ENCODE measurements at places on chromosomes 3 and 15. TPM values are rescaled to one million over a fixed set of nuclear protein-coding genes. Genes with fewer than 3 reads are reported as not detected.
A peak's percentile ranks its signal among the peaks of the same experiment; 100 is the strongest.

Gene CTXN2
- total RNA-seq, result not detected

Gene ARNT2
- 16.8 TPM for total RNA-seq

Gene AHSG
- not detected for total RNA-seq

Gene DNAH12
- not detected for total RNA-seq

Gene CIB2
- total RNA-seq, result 3.8 TPM

Gene CRABP1
- not detected for total RNA-seq

Gene ROPN1
- total RNA-seq, result not detected

DNA sequence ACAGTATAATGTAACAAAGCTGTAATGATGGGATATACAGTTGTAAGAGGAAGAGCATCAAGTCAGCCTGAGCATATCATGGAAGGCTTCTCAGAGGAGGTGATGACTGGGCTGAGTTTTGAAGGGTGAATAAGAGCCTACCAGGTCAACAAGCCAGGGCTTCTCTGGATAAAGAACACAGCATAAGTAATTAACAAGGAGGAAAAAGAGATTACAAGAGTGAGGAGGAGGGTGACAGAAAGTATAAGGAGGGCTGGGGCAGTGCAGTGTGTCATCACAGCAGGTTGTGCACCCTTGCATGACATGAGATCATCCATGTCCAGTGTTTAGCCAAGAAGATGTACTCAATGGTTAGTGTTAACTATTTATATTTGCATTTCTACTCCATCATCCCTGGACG is 16.9 kb upstream of the SPATA12 start:
- H3K36me3 ChIP-seq, result no peaks in the 10 kb centered on the region
- no peaks in the 10 kb centered on the region for H3K27me3 ChIP-seq
- no peaks in the 10 kb centered on the region for H3K4me1 ChIP-seq

DNA sequence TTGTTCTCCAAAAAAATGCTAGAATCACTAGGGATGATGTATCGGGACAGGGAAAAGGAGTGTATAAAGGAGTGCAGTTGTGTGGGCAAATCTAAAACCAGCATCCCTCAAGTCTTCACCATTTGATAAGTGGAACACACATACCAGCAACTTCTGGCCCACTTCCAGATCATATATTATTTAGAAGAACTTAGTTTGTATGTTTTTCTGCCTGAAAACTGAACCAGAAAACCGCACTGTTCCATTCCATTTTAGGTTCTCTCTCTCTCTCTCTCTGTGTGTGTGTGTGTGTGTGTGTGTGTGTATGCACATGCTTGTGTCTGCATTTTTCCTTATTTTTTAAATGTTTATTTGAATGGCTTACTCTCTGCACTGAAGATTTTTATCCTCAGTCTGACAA is 93.5 kb downstream of the SERPINI1 start:
- no peak overlapping the region for H3K27ac ChIP-seq
- no peaks in the 10 kb centered on the region for H3K27me3 ChIP-seq
- DNase-seq, result no peak
- no peaks in the 10 kb centered on the region for H3K4me1 ChIP-seq

- H3K27ac ChIP-seq, result no peak overlapping the region
Observed at GRCh38 chr3:10956986-10957385, 35.6 kb upstream of the SLC6A1 start.

GRCh38 chr3:195895078-195895860 is 13.1 kb downstream of the TNK2 start:
- DNase-seq, result peak; percentile 63
- H3K27me3 ChIP-seq, result no peaks in the 10 kb centered on the region
- peak overlapping the region; percentile 49 for H3K4me3 ChIP-seq
- H3K36me3 ChIP-seq, result no peaks in the 10 kb centered on the region

DNA sequence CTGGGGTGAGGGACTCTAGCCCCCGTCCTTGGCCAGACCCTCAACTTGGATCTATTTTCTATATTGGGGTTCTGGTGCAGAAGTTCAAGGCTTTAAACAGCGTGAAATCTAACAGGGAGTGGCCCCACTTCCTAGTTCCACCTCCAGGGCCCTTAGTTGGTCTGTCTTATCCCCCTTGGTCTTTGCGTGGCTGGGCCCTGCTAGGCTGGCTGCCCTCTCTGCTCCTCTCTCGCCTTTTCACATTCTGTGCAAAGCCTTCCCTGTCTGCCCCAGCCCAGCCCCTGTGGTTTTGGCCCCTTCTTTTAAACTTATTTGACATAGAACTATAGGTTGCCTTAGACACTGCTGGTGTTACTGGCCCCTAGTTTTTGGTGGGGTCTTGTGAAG is 5.6 kb downstream of the PPCDC start:
- no peak overlapping the region for H3K4me3 ChIP-seq
- peaks cover 13% of the 10 kb centered on the region for H3K36me3 ChIP-seq
- DNase-seq, result no peak
- peaks cover 26% of the 10 kb centered on the region for H3K4me1 ChIP-seq

DNA sequence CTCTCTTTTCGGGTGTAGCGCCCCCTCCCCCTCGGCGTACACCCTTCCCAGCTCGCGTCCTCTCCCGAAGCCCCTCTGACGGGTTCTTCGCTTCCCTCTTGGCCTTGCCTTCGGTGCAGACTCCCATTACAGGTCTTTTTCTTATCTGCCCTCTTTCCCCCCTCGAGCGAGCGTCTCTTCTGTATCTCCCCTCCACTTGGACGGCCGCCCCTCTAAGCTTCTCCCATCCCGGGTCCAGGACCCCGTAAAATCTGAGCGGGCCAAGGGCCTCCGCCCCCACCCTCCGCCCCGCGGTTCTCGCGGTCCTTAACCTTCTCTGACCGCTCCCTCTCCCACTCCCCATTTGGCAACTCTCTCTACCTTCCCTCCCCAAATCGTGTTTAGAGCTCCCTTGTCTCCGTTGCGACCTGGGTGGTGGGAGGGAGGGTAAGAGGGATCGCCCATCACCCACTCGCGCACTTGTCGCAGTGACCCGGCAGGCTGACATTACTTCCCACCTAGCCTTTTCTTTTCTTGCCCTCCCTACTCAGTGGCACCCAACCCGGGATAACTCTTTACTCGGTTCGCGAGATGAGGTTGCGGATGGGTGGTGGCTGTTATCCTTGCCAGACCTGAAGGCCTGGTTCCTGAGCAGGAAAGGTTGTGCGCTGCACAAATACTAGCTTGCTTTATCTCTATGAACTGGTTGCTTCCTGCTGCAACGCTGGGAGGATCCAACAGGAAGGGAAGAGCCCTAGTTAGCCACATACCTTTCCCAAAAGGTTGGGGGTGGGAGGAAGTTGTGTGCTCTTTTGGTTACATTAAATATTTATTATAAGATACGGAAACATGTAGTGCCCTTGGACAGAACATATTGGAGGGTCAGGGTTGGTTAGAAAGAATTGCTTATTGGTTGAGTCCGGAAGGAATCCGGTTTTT is 922 bp downstream of the RAB11A start:
- peaks cover 12% of the 10 kb centered on the region for H3K4me1 ChIP-seq
- no peaks in the 10 kb centered on the region for H3K27me3 ChIP-seq
- peak overlapping the region; percentile 62 for H3K27ac ChIP-seq
- H3K36me3 ChIP-seq, result peaks cover 16% of the 10 kb centered on the region
- DNase-seq, result no peak

- H3K36me3 ChIP-seq, result peaks cover 8% of the 10 kb centered on the region
- H3K27ac ChIP-seq, result no peak overlapping the region
- no peak for DNase-seq
- H3K4me1 ChIP-seq, result no peaks in the 10 kb centered on the region
- no peak overlapping the region for H3K4me3 ChIP-seq
Observed at GRCh38 chr3:182837855-182838454, 44.7 kb downstream of the ATP11B start.

GRCh38 chr3:64693031-64693430 is 5.2 kb upstream of the ADAMTS9 start:
- H3K27ac ChIP-seq, result no peak overlapping the region
- H3K36me3 ChIP-seq, result no peaks in the 10 kb centered on the region
- 0 out of 2 replicates have a peak, but pooled peaks cover 4% of the 10 kb centered on the region for H3K4me1 ChIP-seq
- no peak for DNase-seq

GRCh38 chr15:69210574-69210973 is 50.1 kb downstream of the GLCE start:
- H3K4me3 ChIP-seq, result no peak overlapping the region
- H3K27me3 ChIP-seq, result no peaks in the 10 kb centered on the region
- no peak overlapping the region for H3K27ac ChIP-seq
- H3K36me3 ChIP-seq, result no peaks in the 10 kb centered on the region
- H3K4me1 ChIP-seq, result no peaks in the 10 kb centered on the region

DNA sequence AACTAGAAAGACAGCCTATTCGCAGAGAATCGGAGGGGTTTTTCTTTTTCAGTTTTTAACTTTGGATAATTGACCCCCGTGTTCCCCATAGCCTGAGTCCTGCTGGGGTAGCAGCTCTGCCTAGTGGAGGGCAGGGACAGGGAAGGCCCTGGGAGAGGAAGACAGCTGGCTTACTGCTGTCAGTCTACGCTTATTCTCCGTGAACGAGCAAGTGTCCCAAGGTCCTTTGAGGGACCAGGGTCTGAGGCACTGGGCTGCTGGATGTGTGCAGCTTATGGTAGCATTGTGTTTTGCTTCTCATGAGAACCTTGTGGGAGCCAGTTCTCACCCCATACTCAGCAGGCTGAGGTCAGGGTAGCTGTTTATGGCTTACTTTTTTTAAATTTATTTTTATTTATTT is 3.0 kb downstream of the LIMD1 start:
- H3K27me3 ChIP-seq, result no peaks in the 10 kb centered on the region
- H3K4me3 ChIP-seq, result no peak overlapping the region
- DNase-seq, result no peak
- peaks cover 34% of the 10 kb centered on the region for H3K36me3 ChIP-seq
- peaks cover 39% of the 10 kb centered on the region for H3K4me1 ChIP-seq

GRCh38 chr15:49066372-49066771 is 20.1 kb upstream of the SECISBP2L start:
- H3K4me3 ChIP-seq, result no peak overlapping the region
- H3K27ac ChIP-seq, result no peak overlapping the region
- no peak for DNase-seq
- H3K4me1 ChIP-seq, result no peaks in the 10 kb centered on the region
- H3K27me3 ChIP-seq, result 0 out of 2 replicates have a peak, but pooled peaks cover 6% of the 10 kb centered on the region

DNA sequence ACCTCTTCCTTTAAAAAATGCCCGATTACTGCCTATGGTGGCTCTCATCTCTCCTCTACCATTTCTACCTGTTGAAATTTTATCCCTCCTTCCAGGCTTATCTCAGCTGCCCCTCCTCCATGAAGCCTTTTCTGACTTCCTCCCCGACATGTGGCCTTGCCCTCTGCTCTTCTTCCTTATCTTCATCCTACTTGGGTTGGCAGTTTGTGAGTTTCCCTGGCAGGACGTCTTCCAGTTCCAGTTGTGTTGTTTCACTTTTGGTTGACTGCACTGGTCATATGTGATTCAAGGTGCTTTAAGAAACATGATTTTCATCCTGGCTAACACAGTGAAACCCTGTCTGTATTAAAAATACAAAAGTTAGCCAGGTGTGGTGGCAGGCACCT is 4.4 kb downstream of the DLL4 start:
- no peak for DNase-seq
- no peaks in the 10 kb centered on the region for H3K36me3 ChIP-seq
- no peak overlapping the region for H3K4me3 ChIP-seq
- no peak overlapping the region for H3K27ac ChIP-seq
- H3K4me1 ChIP-seq, result peaks cover 24% of the 10 kb centered on the region
- H3K27me3 ChIP-seq, result peaks cover 44% of the 10 kb centered on the region

DNA sequence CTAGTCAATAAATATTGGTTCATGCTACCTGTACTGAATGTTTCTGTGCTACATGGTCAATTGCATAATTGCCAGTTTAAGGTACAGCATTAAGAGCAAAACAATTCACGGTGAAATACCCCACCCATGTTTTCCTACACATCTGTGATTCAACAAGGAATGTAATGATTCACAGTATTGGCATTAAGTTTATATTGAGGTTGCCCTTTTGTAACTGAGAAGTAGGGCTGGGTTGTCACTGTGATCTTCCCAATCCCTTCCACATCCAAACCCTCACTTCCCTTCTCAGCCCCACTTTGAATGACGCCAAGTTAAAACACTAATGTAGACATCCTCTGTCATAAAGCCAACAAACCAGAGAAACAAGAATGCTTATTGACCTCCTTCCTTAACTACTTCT is 112.0 kb upstream of the TJP1 start:
- H3K4me3 ChIP-seq, result no peak overlapping the region
- DNase-seq, result peak; percentile 77
- H3K27ac ChIP-seq, result peak overlapping the region; percentile 92
- no peaks in the 10 kb centered on the region for H3K27me3 ChIP-seq
- no peaks in the 10 kb centered on the region for H3K36me3 ChIP-seq
- peaks cover 53% of the 10 kb centered on the region for H3K4me1 ChIP-seq

GRCh38 chr3:1506090-1506489 is 413.3 kb downstream of the CNTN6 start:
- no peak for DNase-seq
- H3K4me1 ChIP-seq, result no peaks in the 10 kb centered on the region

GRCh38 chr3:30233913-30234646 is 372.3 kb upstream of the TGFBR2 start:
- H3K4me3 ChIP-seq, result no peak overlapping the region
- no peaks in the 10 kb centered on the region for H3K36me3 ChIP-seq
- H3K27ac ChIP-seq, result no peak overlapping the region
- peaks cover 6% of the 10 kb centered on the region for H3K4me1 ChIP-seq

DNA sequence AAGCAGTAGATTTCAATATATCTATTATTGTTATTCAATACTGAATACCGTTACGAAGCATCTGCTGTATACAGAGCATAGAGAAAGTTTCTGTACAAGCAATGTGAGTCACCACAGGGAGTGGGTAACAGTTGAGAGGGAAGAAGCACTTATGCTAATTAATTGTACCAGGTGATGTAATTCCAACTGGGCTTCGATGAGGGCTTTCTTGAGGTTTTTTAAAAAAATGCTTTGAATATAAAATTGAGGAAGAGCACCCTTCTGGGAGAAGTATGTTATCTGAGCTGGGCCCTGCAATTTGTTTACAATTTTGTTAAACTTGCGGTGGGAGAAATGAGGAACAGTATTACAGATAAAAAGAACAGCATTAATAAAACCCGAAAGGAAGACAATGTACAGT is 197.9 kb downstream of the TPRG1 start:
- no peaks in the 10 kb centered on the region for H3K27me3 ChIP-seq
- H3K4me1 ChIP-seq, result peaks cover 10% of the 10 kb centered on the region
- no peak for DNase-seq
- H3K36me3 ChIP-seq, result no peaks in the 10 kb centered on the region

DNA sequence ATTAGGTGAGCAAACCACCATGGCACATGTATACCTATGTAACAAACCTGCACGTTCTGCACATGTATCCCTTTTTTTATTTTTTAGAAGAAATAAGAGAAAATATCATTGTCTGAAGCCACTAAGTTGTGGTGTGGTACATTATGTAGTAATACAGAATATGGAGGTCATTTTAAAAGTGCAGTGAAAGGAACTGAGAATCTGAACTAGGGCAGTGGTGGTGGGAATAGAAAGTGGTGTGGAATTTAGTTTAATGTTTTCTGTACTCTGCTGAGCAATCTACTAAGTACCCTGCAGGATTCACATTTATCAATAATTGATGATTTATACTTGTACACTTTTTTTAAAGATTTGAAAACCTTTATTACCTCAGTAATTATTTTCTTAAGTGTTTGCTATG is 283.5 kb downstream of the CHL1 start:
- H3K4me3 ChIP-seq, result no peak overlapping the region
- H3K27me3 ChIP-seq, result no peaks in the 10 kb centered on the region
- no peaks in the 10 kb centered on the region for H3K4me1 ChIP-seq
- H3K27ac ChIP-seq, result no peak overlapping the region

All from SJSA1 (cell line).